ENCODE measurements at places on chromosomes 4 and X.

GRCh38 chr4:7422151-7422897, 12.4 kb downstream of the PSAPL1 start:
- no peak for DNase-seq

DNA sequence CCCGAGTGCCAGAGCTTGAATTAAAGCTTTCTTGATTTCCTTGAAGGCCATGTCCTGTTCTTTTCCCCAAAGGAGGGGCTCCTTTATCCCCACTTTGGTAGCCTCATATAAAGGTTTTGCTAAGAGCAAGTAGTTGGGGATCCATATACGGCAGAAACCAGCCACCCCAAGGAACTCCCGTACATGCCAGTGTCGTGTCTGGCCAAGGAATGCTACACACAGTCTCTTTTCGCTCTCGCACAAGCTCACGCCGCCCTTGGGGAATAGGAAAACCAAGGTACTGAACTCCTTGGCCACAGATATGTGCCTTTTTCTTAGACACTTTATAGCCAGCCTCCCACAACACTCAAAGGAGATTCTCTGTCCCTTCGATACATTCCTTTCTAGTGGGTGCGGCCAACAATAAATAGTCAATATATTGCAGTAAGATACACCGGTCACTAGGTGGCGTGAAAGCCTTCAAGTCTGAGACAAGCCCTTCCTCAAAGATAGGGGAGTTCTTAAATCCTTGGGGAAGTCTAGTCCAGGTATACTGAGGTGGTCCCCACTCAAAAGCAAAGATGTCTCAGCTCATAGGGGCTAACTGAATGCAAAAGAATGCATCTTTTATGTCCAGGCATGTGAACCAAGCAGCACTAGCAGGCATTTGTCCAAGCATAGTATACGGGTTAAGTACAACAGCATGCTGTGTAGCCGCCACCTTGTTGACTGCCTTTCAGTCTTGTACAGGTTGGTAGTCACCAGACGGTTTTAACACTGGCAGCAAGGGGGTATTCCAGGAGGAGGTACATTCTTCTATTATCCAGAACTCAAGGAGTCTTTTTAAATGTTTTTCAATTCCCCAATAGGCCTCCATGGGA, 57.8 kb upstream of the XAGE1B start:
- DNase-seq: peak; percentile 54

DNA sequence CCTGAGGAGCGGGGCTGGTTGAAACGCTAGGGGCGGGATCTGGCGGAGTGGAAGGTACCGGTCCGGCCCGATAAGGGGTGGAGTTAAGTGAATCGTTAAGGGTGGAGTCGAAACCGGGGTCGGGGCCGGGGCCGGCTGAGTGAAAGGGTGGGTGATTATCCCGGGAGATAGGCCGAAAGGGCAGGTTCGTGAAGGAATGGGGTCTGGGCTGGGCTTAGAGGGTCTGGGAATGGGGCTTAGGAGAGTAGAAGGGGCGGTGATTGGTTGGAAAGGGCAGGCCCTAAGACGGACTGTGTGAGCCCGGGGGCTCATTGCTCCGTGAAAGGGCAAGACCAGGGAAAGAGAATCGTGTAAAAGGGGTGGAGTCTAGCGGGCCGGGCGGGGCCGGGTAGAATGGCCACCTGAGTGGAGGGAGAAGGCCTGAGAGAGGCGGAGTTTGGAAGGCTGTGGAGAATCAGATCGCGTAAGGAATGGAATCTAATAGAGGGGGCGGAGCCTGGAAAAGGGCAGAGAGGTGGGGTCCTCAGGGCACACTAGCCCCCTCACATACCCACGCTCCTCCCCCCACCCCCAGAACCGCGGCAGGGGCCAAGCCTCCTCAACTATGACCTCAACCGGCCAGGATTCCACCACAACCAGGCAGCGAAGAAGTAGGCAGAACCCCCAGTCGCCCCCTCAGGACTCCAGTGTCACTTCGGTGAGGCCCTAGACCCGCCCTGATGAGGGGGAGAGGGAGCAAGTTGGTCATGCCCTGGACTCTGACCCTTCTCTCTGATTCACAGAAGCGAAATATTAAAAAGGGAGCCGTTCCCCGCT, 430 bp downstream of the HDAC6 start:
- DNase-seq: peak; percentile 84

GRCh38 chr4:129232589-129233337, 136.8 kb downstream of the C4orf33 start:
- no peak for DNase-seq

DNA sequence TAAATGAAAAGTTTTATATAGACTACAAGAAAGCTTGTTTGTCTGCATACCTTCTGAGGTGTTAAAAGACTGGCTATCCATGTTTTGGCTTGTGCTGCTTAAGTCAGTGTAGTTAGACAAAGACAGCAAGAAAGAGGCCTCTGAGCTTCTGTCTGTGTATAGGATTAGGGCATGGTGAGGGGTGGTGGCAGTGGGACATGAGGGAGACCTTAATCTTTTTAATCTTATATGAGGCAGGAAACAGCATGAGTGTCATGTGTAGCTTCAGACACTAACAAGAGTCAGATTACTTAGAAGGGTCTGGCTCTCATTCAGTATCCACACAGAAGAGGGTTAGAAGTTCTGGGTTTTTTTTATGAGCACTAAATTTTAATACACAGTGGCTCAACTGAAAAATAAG, 213.3 kb downstream of the GABRG1 start:
- no peak for DNase-seq

DNA sequence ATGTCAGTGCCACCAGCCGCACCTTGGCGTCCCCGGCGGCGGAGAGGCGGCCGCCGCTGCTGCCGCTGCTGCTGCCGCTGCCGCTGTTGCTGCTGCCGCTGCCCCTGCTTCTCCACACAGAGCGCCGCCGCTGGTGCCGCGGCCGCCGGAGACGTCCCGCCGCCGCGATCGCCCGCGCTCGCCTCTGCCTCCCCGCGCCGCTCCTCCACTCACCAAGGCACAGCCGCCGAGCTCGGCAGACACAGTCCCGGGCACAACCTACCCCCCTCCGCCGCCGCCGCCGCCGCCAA, at the start of gene PPP3CA:
TSS of gene PPP3CA (minus strand) at position 260 of the 290 bp plus-strand sequence.
- DNase-seq: no peak

DNA sequence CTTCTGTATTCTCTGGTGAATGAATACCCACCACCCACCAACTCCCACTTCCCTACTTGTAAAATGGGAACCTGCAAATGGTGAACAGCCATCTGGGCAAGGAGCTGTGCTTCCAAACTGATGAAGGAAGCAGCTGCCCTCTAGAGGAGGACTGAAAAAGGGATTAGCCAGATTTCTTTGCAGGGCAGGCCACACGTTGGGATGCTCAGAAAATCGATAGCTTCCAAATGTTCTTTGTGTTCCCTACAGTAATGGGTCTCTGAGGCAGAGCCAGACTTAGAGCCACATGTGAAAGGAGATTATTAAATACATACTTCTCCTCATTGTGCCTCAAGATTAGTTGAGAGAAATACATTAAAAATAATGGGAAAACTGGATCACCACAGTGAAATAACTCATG, 39.3 kb upstream of the LPAR4 start:
- no peak for DNase-seq
